ENCODE measurements at places on chromosomes 4 and X.

GRCh38 chrX:43743100-43743822 is 87.2 kb downstream of the MAOA start:
- no peak for DNase-seq

GRCh38 chr4:181659876-181660275 is 583.3 kb upstream of the TENM3 start:
- DNase-seq: no peak

- DNase-seq: no peak
Measured at GRCh38 chr4:90641861-90642599, 514.8 kb downstream of the CCSER1 start.

GRCh38 chr4:53551958-53552357 is 39.3 kb downstream of the LNX1 start:
- no peak for DNase-seq
